ENCODE measurements at places on chromosomes 16 and 17.

GRCh38 chr17:12296209-12296625 is 275.5 kb downstream of the MAP2K4 start:
- DNase-seq: peak; percentile 40
- H3K4me3 ChIP-seq: no peak overlapping the region
- no peaks in the 10 kb centered on the region for H3K27me3 ChIP-seq
- H3K36me3 ChIP-seq: no peaks in the 10 kb centered on the region

DNA sequence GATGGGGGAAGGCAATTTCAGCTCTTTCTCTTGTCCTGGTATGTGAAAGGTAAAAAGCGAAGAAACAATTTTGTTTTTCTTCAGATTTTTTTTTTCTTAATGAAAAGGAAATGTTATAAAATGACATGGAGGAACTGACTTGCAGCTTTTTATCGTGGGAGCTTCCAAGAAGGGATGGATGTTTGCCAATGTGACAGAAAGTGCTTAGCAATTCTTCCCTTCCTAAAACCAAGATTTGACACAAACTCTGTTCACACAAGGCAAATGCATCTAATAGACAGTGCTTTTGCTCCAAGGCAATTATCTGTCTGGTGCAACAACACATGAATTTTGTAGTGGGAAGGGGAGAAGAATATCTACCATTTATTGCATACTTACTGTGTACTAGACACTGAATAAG is 988.5 kb downstream of the CDH11 start:
- DNase-seq: peak; percentile 91
- peaks cover 24% of the 10 kb centered on the region for H3K4me1 ChIP-seq
- H3K4me3 ChIP-seq: no peak overlapping the region
- no peaks in the 10 kb centered on the region for H3K36me3 ChIP-seq

GRCh38 chr17:17322516-17323510 is 19.6 kb downstream of the NT5M start:
- H3K27ac ChIP-seq: no peak overlapping the region
- no peak for DNase-seq
- no peaks in the 10 kb centered on the region for H3K27me3 ChIP-seq
- no peak overlapping the region for H3K4me3 ChIP-seq
- no peaks in the 10 kb centered on the region for H3K4me1 ChIP-seq

DNA sequence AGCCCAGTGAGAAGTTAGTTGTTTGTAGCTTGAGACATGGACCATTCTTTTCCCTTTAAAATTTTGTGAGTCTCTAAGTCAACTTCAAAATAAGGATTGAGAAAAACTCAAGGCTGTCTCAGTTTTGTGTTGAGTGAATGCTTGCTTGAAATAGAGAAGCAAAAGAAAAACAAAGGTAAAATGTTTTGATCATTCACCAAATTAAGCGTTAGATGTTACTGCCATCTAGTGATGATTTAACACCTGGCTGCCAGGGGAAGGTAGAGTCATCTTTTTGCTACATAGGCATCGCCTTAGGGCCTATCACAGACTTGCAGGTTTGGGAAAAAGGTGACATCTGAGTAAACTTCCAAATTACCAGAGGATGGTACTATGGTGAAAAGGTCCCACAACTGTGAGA is 74.4 kb downstream of the PCTP start:
- no peaks in the 10 kb centered on the region for H3K27me3 ChIP-seq
- H3K4me1 ChIP-seq: no peaks in the 10 kb centered on the region
- no peaks in the 10 kb centered on the region for H3K36me3 ChIP-seq
- H3K27ac ChIP-seq: no peak overlapping the region
- no peak for DNase-seq

DNA sequence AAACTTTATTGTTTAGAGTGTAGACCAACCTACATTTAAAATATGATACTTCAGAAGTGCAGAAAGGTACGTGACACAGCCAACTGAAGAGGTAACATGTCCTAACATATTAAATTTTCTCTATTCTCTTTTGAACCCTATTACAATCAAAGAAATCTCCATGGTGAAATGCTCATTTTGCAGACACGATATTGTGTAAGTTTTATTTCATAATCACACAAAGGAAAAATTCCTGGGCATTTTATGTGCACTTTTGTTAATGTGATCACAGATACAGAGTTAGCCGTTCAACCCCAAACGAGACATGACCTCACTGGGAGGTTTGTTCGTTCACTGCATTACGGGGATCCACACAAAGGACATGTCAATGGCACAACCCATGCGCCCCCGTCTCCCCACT is 21.8 kb downstream of the KCNJ16 start:
- no peak overlapping the region for H3K4me3 ChIP-seq

DNA sequence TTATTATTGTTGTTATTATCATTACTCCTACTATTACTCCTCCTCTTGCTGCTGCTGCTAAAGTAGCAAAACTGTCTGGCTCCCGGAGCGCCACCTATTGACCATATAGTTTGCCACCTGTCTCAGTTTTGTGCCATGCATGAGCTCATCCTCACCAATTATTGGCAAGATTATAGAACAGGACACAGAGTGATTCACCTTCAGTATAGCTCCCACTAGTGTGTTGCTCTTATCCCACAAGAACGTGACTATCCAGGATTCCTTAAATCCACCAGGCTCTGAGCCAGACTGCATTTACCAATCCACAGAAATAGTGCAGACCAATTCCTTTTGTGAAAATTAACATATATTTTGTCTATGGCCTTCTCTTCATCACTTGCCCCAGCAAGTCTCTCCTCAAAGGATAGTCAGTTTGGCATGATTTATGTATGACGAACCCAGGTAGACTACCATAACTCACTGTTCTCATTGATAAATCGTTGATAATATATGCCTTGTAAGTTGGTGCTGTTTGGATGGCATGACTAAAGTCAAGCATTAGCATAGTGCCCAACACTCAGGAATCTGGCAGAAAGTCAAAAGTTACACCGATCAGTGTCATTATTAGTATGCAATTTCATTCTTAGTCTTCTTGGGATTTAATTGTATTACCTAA is 405.5 kb upstream of the HSBP1 start:
- no peak for DNase-seq
- no peak overlapping the region for H3K4me3 ChIP-seq
- no peaks in the 10 kb centered on the region for H3K4me1 ChIP-seq

GRCh38 chr17:48600244-48601098 is 4.3 kb downstream of the HOXB6 start:
- H3K4me3 ChIP-seq: no peak overlapping the region
- peaks cover under 1% of the 10 kb centered on the region for H3K4me1 ChIP-seq
- no peaks in the 10 kb centered on the region for H3K36me3 ChIP-seq
- H3K27me3 ChIP-seq: no peaks in the 10 kb centered on the region

GRCh38 chr17:1373707-1374237 is 26.2 kb downstream of the YWHAE start:
- DNase-seq: no peak
- H3K4me1 ChIP-seq: peaks cover 37% of the 10 kb centered on the region
- H3K27me3 ChIP-seq: no peaks in the 10 kb centered on the region
- H3K36me3 ChIP-seq: no peaks in the 10 kb centered on the region
- H3K4me3 ChIP-seq: no peak overlapping the region

- no peak overlapping the region for H3K27ac ChIP-seq
- H3K36me3 ChIP-seq: no peaks in the 10 kb centered on the region
- H3K27me3 ChIP-seq: no peaks in the 10 kb centered on the region
These were observed 107.7 kb downstream of the SEC14L1 start for GRCh38 chr17:77248216-77249114.

GRCh38 chr17:73069841-73070240 is 22.6 kb downstream of the SLC39A11 start:
- DNase-seq: no peak
- no peak overlapping the region for H3K27ac ChIP-seq
- H3K36me3 ChIP-seq: no peaks in the 10 kb centered on the region
- H3K4me3 ChIP-seq: no peak overlapping the region
- H3K27me3 ChIP-seq: no peaks in the 10 kb centered on the region
- peaks cover 2% of the 10 kb centered on the region for H3K4me1 ChIP-seq

GRCh38 chr16:53549970-53550690 is 47.1 kb upstream of the AKTIP start:
- no peaks in the 10 kb centered on the region for H3K27me3 ChIP-seq
- peak; percentile 98 for DNase-seq
- H3K36me3 ChIP-seq: no peaks in the 10 kb centered on the region
- peaks cover 4% of the 10 kb centered on the region for H3K4me1 ChIP-seq
- H3K4me3 ChIP-seq: no peak overlapping the region

DNA sequence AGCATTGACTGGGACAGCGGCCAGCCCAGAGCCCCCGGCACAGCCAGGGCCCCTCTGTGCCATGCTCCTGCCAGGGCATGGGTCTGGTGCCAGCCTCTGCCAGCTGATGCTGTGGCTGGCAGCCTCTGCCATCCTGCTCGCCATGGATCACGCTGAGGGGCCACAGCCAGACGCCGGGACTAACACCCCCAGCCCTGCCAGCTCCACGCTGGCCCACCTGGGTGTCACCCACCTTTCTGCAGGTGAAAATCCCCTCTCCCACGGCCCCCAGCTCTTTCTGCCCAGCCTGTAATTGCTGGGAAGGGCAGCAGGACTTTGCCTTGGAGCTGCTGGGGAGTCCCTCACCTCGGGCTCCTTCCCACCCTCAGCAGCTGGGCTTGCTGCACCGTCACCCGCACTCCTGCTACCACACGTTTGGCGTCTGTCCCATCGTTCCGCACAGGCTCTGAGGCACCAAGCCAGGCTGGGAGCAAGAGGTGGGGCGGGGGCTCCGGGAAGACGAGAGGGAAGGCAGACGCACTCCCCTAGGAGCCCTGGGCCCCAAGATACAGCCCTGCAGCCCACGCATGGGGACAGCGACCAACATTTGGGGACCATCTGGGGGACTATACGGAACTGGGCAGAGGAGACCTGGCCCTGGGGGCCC is 42.0 kb upstream of the ACSF3 start:
- H3K27ac ChIP-seq: no peak overlapping the region
- H3K36me3 ChIP-seq: no peaks in the 10 kb centered on the region
- no peaks in the 10 kb centered on the region for H3K4me1 ChIP-seq
- DNase-seq: peak; percentile 62
- H3K4me3 ChIP-seq: no peak overlapping the region

- no peak overlapping the region for H3K4me3 ChIP-seq
- DNase-seq: no peak
- H3K27me3 ChIP-seq: no peaks in the 10 kb centered on the region
- no peaks in the 10 kb centered on the region for H3K36me3 ChIP-seq
- peaks cover 23% of the 10 kb centered on the region for H3K4me1 ChIP-seq
These were observed 134.7 kb downstream of the ANKRD11 start for GRCh38 chr16:89355686-89356085.

- no peak overlapping the region for H3K27ac ChIP-seq
- no peaks in the 10 kb centered on the region for H3K4me1 ChIP-seq
- H3K27me3 ChIP-seq: no peaks in the 10 kb centered on the region
- H3K36me3 ChIP-seq: no peaks in the 10 kb centered on the region
- peak; percentile 66 for DNase-seq
These were observed 15.9 kb upstream of the FBXO47 start for GRCh38 chr17:38982858-38983746.

DNA sequence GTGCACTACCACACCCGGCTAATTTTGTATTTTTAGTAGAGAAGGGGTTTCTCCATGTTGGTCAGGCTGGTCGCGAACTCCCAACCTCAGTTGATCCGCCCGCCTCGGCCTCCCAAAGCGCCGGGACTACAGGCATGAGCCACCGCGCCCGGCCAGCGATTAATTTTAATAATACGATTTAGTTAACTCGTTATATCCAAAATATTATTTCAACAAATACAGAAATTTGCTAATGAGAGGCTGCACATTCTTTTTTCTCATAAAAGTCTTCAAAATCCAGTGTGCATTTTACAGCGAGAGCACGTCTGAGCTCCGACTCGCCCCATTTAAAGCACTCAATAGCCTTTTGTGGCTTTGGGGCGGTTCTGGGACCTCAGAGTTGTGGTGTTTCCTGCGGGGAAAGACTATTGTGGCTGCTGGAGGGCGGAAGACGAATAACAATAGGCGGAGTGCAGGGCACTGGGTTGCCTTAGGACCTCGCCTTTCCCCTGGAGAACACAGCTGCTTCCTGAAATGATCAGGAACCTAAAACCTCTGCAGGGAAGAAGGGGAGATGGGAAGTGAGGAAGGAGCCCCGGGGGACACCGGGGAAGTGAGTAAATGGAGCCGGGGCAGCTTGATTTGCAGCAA is 2.9 kb upstream of the ZSCAN10 start:
- peak overlapping the region; percentile 62 for H3K27ac ChIP-seq
- no peaks in the 10 kb centered on the region for H3K36me3 ChIP-seq
- no peak overlapping the region for H3K4me3 ChIP-seq
- H3K4me1 ChIP-seq: peaks cover 2% of the 10 kb centered on the region
- peak; percentile 24 for DNase-seq

GRCh38 chr16:82302042-82302727 is 132.2 kb upstream of the MPHOSPH6 start:
- H3K27ac ChIP-seq: peak overlapping the region; percentile 43
- no peaks in the 10 kb centered on the region for H3K4me1 ChIP-seq
- no peak overlapping the region for H3K4me3 ChIP-seq
- H3K27me3 ChIP-seq: no peaks in the 10 kb centered on the region
- no peaks in the 10 kb centered on the region for H3K36me3 ChIP-seq

DNA sequence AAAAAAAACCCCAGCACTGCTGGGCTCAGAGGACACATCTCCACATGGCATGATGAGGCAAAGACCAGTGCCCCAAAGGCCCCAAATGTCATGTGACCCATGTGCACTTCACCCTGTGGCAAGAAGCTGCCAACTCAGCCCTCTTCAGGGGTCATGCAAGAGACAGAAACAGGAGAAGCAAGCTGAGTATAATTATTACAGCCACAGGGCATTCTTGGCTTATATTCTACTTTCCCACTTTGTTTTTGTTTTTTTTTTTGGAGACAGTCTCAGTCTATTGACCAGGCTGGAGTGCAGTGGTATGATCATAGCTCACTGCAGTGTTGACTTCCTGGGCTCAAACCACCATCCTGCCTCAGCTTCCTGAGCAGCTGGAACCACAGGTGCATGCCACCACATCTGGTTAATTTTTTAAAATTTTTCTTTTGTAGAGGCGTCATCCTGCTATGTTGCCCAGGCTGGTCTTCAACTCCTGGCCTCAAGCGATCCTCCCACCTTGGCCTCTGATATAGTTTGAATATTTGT is 32.7 kb upstream of the LITAF start:
- no peaks in the 10 kb centered on the region for H3K36me3 ChIP-seq
- H3K4me3 ChIP-seq: no peak overlapping the region
- DNase-seq: no peak
- H3K4me1 ChIP-seq: peaks cover 15% of the 10 kb centered on the region

- no peaks in the 10 kb centered on the region for H3K36me3 ChIP-seq
- H3K4me3 ChIP-seq: no peak overlapping the region
- no peaks in the 10 kb centered on the region for H3K27me3 ChIP-seq
- DNase-seq: no peak
These were observed 949.6 kb upstream of the GOT2 start for GRCh38 chr16:59683709-59684108.

- H3K36me3 ChIP-seq: no peaks in the 10 kb centered on the region
- no peak for DNase-seq
- H3K4me3 ChIP-seq: no peak overlapping the region
These were observed 13.5 kb downstream of the EEF2K start for GRCh38 chr16:22219389-22220068.
